Chondrocyte (in vitro differentiated cells): ENCODE measurements at places on chromosomes 12 and 14.

- DNase-seq, result no peak
Measured at GRCh38 chr14:54325766-54326165, 71.0 kb upstream of the CDKN3 start.

- no peak for DNase-seq
Measured at GRCh38 chr12:43761500-43761899, 2.7 kb downstream of the IRAK4 start.

GRCh38 chr12:49975318-49975761 lies 2.6 kb downstream of the AQP6 start:
- peak; percentile 88 for DNase-seq

GRCh38 chr12:66196806-66197205 lies 7.8 kb downstream of the IRAK3 start:
- no peak for DNase-seq

DNA sequence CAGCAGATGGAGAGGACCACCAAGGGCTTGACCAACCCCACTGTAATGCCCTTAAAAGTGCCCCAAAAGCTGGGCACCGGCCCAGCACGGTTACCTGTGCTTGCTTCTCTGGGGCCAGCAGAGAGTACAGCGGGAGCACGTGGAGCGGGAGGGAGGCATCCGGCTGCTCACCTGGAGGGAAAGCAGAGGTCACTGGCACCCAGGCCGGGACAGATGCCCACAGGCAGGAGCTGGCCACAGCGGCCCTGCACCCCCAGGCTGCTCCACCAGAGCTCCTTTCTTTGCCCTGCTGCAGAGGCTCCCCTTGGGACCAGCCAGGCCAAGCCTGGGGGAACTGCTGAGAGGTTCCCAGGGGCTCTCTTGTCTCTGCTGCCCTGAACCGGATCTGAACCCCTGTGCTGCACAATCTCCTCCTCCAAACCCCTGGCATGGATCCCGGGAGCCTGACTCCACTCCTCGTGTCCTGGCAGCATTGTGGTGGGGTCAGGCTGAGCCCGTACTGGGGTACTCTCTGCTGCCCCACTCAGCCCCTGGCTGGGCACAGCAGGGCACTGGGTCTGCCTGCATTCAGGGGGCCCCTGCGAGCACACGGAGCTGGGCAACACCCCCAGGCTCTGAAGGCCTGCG lies 24.0 kb downstream of the DHX37 start:
- DNase-seq, result no peak

DNA sequence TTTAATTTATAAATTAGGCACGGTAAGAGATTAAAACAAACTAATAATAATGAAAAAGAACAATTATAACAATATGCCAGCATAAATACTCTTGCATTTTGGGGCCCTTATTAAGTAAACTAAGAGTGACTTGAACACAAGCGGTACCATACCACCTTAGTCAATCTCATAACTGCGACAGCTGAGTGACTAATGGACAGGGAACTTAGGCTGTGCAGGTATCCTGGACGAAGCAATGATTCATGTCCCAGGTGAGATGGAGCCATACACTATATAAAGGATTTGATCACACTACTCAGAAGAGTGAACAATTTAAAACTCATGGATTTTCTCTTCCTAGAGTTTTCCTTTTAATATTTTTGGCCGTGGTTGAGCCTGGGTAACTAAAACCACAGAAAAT lies 4.3 kb downstream of the KLRC4 start:
- no peak for DNase-seq
